ENCODE measurements at places on chromosomes 1 and 21.

GRCh38 chr1:27057801-27058625 lies 45.4 kb upstream of the TENT5B start:
- DNase-seq, result no peak

GRCh38 chr1:160748181-160748877 lies 9.3 kb downstream of the SLAMF7 start:
- no peak for DNase-seq

DNA sequence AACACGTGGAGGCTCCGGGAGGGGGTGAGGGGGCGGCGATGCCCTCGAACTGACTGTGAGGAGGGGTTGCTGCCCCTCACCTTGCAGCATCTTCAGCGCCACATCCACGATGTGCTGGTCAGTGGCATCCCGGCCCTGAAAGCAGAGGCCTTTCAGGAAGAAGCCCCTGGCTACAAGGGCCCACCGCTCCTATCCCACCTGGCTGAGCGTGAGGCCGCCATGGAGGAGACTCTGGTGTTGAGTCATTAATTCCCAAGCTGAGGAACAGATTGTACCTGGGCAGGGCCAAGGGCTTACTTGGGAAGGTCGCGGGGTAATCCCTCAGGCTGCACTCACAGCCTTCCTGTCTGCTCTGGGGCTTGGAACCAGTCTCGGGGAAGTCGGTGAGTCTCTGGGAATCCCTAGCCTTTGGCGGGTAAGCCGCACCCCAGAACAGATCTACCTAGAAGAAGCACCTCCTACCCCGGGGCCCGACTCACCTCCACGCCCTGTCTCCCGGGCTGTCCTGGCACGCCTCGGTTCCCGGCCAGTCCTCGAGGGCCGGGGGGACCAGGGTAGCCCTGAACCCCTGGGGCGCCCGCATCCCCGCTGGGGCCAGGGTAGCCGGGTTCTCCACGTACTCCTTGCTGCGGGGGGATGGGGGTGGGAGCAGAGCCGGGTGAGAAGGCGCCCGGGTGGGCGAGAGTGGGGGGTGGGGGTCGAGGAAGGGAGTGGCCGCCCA lies 13.9 kb downstream of the COL9A2 start:
- DNase-seq, result no peak

GRCh38 chr1:235275223-235275622 lies 52.8 kb downstream of the ARID4B start:
- no peak for DNase-seq

DNA sequence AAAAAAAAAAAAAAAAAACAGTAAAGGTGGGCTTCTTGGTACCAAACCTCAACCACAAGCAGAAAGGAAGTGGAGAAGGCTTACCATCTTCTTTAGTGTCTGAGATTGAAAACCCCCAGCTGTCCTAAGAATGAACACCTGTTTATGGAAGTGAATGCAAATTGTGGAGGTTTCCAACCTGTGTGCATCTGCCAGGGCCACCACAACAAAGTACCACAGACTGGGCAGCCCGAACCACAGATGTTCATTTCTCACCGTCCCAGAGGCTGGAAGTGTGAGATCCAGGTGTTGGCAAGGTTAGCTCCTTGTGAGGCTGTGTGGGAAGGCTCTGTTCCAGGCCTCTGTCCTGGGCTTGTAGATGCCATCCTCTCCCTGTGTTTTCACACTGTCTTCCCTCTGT lies 348.7 kb downstream of the SETD4 start:
- DNase-seq, result no peak

DNA sequence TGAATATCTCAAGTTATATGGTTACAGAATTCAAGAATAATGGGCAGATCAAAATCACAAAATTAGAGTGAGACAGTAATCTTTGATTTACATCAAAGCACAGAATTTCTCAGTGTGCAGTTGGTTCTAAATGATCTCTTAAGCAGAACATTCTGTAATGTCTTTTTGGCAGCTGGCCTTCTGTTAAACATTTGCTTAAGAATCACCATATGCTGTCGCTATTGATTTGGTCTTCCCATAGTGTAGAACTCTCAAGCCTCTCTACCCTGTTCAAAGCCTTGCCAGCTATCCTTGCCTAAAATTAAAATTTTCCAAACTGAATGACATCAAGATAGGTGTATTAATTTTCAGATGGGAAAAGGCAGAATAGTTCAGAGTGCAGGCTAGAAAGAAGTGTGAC lies 38.9 kb upstream of the ERO1B start:
- DNase-seq, result no peak

GRCh38 chr1:36211841-36212240 lies 12.4 kb upstream of the THRAP3 start:
- DNase-seq, result no peak

- no peak for DNase-seq
Measured at GRCh38 chr1:214662223-214662785, 59.3 kb downstream of the CENPF start.

DNA sequence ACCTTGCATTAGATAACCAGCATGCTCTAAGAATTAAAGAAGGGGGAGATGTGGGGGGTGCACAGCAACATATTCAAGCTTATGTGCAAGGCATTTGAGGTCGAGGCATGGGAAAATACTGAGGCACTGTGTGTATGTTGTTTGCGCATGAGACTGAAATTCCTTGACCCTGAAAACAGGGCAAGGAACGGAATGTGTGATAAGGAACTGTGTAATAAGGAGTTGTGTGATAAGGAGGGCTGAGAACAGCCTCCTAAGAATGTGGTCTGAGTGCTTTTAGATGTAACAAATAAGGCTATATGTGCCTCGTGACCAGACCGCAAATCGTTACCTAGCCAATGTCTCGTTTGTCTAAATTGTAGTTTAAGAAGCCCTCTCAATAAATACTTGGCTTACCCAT lies 26.5 kb upstream of the ITLN1 start:
- DNase-seq, result no peak

DNA sequence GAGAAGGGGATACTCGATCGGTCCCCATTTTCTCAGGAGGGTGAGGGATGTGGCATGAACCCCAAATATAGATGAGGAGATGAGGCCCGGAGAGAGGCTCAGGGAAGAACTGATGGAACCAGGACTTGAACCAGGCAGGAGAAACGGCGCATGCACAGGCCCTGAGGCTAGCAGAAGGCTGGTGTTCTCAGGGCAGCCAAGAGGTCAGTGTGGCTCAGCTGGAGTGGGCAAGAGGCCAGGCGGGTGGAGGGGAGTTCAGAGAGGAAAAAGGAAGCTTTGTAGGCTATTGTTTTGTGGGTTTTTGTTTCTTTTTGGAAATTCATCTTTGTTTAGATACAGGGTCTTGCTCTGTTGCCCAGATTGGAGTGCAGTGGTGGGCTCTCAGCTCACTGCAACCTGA lies 122.0 kb downstream of the LACTBL1 start:
- DNase-seq, result no peak

DNA sequence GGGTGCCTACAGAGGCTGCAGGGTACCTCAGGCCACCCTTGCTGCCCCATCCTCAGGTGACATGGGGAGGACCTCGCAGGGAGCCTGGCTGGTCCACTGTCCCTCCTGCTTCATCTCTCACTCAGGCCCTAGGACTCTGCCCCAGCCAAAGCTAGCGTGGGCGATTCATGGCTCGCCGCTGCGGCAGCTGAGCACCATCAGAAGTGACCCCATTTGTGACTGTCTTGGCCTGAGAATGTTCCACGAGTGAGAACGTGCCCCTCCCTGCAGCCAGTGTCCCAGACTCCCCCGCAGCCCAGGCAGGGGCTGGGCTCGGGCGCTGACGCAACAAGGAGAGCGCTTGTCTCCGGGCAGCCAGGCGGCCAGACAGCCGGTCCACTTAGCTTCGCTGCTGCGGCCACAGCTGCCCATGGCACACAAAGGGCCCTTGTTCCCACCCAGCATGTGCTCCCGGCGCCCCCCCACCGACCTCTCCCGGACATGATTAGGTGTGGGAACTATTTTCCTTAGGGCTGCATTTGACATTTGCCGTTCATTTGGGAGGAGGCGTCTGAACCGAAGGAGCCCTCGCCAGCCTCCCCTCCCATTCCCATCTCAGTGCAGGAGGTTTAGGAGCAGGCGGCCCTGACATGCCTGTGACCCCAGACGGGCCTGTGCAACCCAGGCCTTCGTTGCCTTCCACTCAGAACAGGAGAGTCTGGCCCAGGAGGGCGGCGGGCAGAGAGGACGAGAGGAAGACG lies 19.3 kb upstream of the POFUT2 start:
- DNase-seq, result no peak

DNA sequence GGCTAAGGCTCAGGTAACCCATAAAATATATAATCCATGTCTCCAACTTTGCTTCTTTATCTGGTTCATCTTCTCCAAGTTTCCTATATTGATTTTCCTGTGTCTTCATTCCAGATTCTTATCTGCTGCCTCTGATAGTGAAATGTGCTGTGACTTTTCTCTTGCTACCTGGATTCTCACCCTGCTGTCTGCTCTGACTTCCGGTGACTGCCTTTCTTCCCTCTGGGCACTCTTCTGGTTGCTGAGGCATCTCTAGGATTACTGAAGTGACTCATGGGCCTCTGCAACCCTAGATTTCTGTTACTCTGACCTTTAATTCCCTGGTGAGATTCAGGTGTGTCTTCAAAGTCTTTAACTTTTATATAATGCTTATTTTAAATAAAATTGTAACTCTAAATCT lies 46.9 kb downstream of the GIPC2 start:
- DNase-seq, result no peak

- DNase-seq, result no peak
Measured at GRCh38 chr1:83961571-83962295, 37.2 kb downstream of the TTLL7 start.

DNA sequence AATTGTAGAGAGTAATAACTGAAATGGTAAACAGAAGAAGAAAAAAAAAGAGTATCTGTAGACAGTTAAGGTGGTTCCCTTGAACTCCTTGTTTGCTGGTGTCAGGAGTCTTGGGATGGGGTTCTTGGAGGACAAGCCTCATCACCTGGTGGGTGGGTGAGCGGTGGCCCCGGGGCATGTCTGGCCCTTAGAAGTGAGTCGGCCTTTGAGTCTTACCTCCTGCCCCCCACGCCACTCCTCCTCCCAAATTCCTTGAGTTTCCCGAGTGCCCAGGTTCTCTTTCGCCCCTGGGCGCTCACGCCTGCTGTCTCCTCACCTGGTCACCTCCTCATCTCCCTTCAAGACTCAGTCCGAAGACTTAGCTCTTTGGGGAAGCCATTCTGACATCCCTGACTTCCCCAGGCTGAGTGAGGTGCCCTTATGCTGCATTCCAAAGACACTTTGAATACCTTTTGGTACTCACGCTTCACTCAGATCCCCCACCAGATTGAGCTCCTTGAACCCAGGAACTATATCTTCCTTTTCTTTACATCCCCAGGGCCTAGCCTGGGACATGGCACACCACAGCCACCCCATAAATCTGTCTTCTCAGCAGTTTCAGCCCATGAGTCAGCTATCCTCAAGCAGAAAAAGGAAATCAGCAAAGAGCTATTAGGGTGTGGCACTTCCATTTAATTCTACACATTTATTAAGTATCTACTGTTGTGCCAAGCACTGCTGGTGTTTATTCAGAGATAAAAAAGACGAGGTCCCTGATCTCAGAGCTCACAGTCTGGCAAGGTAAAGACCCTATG lies 13.5 kb upstream of the IKBKE start:
- no peak for DNase-seq

DNA sequence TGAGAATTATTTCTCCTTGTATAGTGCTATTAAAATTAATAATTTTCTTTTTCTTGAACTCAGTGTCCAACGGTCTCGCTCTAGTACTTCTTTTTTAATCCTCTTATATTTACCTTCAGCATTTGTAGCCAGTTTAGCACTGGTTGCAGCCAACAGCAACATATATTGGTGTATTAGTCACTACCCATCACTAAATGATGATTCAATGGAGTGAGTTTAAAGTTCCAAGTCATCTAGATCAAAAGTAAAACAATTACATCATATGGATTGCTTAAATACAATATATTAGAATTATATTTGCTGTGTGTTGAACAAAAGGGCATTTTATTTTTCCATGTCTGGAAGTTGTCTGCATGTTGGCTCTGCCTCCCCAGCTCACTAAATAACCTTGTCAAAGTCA lies 591.8 kb downstream of the ADGRL2 start:
- DNase-seq, result no peak

GRCh38 chr1:115729756-115730155 lies 38.8 kb downstream of the CASQ2 start:
- no peak for DNase-seq

DNA sequence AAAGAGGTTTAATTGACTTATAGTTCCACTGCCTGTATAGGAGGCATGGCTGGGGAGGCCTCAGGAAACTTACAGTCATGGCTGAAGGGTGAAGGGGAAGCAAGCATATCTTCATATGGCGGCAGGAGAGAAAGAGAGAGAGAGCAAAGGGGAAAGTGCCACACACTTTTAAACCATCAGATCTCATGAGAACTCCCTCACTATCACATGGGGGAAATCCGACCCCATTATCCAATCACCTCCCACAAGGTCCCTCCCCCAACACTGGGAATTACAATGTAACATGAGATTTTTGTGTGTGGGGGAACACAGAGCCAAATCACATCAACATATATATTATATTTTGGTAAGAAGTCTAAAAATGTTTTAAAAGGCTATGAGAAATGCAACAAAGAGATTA lies 27.2 kb downstream of the FABP3 start:
- DNase-seq, result no peak

DNA sequence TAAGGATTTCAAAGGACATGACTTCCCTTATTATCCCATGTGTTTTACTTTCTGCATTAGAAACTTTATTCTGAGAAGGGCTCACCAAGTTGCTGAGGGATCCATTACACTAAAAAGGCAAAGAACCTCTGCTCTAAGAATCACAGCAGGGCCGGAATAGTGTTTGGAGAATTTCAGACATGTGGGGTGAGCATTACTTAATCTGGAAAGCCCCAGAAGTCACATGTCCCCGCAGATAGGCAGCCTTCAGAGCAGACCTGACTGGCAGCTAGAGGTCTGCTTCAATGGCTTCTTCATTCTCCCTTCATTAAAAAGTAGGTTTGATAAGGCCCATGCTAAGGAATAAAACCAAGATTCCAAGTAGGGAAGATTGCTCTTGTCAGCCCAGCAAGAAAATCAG lies 52.6 kb upstream of the RBM15 start:
- DNase-seq, result no peak

GRCh38 chr1:110506541-110506940 lies 12.4 kb downstream of the KCNA10 start:
- no peak for DNase-seq

- DNase-seq, result no peak
Measured at GRCh38 chr1:119279456-119280381, 88.9 kb upstream of the HAO2 start.
